Left cardiac atrium (tissue), 4 donors: ENCODE measurements at places on chromosomes 12 and 14. TPM values are rescaled to one million over a fixed set of nuclear protein-coding genes. Genes with fewer than 3 reads are reported as not detected.

- DNase-seq: no peak
Observed at GRCh38 chr12:129877411-129877810, 26.4 kb downstream of the TMEM132D start.

GRCh38 chr12:116474331-116474730 is 84.8 kb upstream of the MAP1LC3B2 start:
- no peak for DNase-seq

GRCh38 chr14:60634153-60634552 is 15.1 kb downstream of the SIX1 start:
- DNase-seq: no peak

DNA sequence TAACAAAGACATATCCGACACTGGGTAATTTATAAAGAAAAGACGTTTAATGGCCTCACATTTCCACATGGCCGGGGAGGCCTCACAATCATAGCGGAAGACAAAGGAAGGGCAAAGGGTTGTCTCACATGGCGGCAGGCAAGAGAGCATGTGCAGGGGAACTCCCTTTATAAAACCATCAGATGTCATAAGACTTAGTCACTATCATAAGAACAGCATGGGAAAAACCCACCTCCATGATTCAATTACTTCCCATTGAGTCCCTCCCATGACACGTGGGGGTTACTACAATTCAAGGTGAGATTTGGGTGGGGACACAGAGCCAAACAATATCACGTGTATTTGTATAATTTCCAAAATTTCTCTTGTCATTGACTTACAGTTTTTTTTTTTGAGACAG is 5.5 kb upstream of the LMNTD1 start:
- no peak for DNase-seq

GRCh38 chr12:109716092-109716479 is 2.5 kb downstream of the FAM222A start:
- DNase-seq: no peak

DNA sequence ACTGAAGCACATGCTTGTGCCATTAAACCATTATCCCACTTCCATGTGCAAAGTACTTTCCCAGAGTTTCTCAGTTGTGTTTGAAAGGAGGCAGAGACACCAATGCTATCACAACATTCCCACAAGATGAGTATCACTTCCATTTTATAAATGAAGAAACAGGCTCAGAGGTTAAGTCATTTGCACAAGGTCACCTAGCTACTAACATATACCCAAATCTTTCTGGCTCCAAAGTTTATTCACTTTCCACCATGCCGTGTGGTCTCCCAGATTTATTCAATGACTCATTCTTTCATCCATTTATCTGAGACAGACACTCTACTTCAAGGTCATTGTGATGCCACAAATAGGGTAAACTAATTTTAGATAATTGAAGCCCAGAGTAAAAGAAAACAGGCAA is 9.4 kb downstream of the ART4 start:
- DNase-seq: no peak

- DNase-seq: no peak
Observed at GRCh38 chr14:74574090-74574433, 38.0 kb downstream of the LTBP2 start.

- DNase-seq: no peak
Observed at GRCh38 chr14:50744231-50744630, 76.1 kb upstream of the SAV1 start.

- DNase-seq: no peak
Observed at GRCh38 chr14:42407153-42407552, 800.5 kb downstream of the LRFN5 start.

GRCh38 chr14:74835645-74836250 is 40.2 kb downstream of the PROX2 start:
- DNase-seq: no peak

DNA sequence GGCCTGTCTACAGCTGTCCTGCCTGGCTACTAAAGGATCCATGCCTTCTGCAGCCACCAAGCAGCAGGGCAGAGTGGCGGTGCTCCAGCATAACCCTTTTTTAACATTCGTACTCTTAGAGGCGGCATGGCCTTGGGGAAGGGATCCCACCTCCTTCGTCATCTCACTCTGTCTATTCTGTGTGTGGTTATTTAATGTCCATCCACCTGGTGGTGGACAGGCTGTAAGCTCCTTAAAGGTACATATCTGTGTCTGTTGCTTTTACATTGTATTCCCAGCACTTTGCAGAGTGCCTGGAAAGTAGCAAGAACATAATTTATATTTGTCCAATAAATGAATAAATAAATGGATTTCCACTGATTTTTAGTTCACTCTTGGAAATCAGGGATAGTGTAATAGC is 15.7 kb upstream of the ACOT1 start:
- no peak for DNase-seq

- peak; percentile 87 for DNase-seq
Observed at GRCh38 chr14:88551094-88551870, 3.5 kb downstream of the PTPN21 start.

DNA sequence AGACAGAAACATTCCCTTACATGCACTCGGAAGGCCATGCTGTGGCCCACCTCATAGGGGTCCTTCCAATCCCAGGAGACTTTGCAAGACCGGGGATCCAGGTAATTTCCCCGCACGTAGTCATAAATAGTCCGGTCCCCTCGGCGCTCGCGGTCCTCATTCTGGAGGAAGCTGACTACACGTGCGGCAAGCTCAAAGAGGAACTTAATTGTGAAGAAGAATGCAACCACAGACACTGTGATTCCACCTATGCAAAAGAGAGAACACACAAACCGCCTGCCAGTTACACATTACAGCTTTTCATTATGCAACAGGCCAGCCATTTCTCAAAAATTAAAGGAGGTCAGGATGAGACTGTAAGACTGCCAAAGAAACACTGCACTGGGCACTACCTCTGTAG is 28.4 kb downstream of the AREL1 start:
- no peak for DNase-seq

MGP gene
- total RNA-seq: 1,159 TPM

HVCN1 gene
- total RNA-seq: 10.4 TPM

NXPH4 gene
- 2.1 TPM for total RNA-seq

SH2B3 gene
- 27.1 TPM for total RNA-seq

SCNN1A gene
- 3.5 TPM for total RNA-seq

ADGRD1 gene
- total RNA-seq: 254 TPM

TMEM132C gene
- total RNA-seq: 11.1 TPM

RPL10L gene
- not detected for total RNA-seq

FAR2 gene
- total RNA-seq: 6.2 TPM

MFAP5 gene
- total RNA-seq: 64.8 TPM

SIX4 gene
- total RNA-seq: 3.8 TPM

PLEKHG7 gene
- not detected for total RNA-seq
